ENCODE measurements at places on chromosomes 4 and X. TPM values are rescaled to one million over a fixed set of nuclear protein-coding genes. Genes with fewer than 3 reads are reported as not detected.

IGSF1 gene
- total RNA-seq = 0.14 TPM

VCX gene
- not detected for total RNA-seq

SPANXB1 gene
- not detected for total RNA-seq

PDGFC gene
- total RNA-seq = not detected

TMPRSS11D gene
- not detected for total RNA-seq

AFF2 gene
- total RNA-seq = 3.2 TPM

GABRB1 gene
- not detected for total RNA-seq

MEPE gene
- total RNA-seq = not detected

TREX2 gene
- 0.94 TPM for total RNA-seq

ZC4H2 gene
- 9.3 TPM for total RNA-seq

FUNDC2 gene
- total RNA-seq = 70.1 TPM

RNF150 gene
- total RNA-seq = not detected

NXF3 gene
- not detected for total RNA-seq

INPP4B gene
- 70.1 TPM for total RNA-seq

PABPC5 gene
- total RNA-seq = not detected

PPP1R2C gene
- total RNA-seq = not detected

MTMR8 gene
- 4.4 TPM for total RNA-seq

TRPC3 gene
- total RNA-seq = 0.67 TPM

RASGEF1B gene
- total RNA-seq = 0.55 TPM

All from activated T-helper 2 cell treated with anti-CD3 and anti-CD28 coated beads, Interferon-gamma antibody, Interleukin-2, Interleukin-4, amounts not matched to agents 10 μg/mL and 5 μg/mL and 100 μg/mL, durations not matched to agents 14 hours and 24 hours and 36 hours (primary cell).